ENCODE measurements at places on chromosomes 4 and X.
A peak's percentile ranks its signal among the peaks of the same experiment; 100 is the strongest.

DNA sequence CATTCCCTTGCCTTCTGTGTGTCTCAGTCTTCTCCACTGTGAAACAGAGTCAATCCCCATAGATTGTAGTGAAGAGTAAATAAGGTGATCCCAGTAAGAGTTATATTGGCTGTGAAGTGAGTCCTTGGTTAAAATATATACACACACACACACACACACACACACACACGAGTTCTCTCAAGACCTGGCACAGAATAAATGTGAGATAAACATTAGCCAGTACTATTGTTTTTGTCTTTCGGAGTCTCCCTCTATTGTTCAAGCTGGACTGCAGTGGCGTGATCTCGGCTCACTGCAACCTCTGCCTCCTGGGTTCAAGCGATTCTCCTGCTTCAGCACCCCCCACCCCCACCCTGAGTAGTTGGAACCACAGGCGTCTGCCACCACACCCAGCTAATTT lies 44.8 kb upstream of the FAM156A start:
- DNase-seq, result no peak

- DNase-seq, result no peak
Observed at GRCh38 chrX:68411729-68412128, 21.6 kb downstream of the OPHN1 start.

DNA sequence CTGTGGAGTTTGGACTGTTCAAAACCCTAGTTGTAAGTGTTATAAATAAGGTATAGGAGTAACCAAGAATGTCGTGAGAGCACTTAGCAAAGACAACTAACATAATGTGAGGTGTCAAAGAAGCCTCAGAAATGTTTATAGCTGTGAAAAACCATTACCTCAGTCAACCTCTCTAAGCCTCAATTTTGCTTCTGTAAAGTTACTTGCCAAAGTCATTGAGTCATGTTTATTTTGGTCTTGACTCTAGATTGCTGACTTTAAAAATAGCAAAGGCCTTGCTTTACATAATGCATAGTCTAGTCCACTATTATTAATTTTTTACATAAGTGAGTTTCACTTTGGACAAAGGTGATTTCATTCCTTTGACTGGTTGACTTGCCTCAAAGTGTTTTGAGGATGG lies 257.6 kb upstream of the CXXC4 start:
- no peak for DNase-seq

DNA sequence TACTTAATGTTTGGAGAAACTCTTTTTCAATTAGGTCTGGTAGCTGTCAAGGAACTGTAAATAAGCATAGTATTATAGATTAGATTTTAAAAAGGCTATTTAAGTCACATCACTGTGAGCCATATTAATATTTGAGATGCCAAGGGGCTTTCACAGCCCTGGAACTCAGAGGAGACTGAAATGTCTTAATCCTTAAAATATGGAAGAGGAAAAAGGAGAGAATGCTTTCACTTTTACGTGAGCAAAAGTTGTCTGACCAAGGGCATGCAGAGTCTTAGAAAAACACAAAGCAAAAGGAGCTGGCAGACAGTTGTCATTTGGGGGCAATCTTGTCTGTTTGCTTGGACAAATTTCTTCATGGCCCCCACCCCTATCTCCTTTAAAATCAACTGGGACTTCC lies 253.2 kb upstream of the IGFBP7 start:
- DNase-seq, result peak; percentile 57

GRCh38 chr4:2907706-2908293 lies 55.4 kb downstream of the NOP14 start:
- DNase-seq, result no peak

- no peak for DNase-seq
Observed at GRCh38 chr4:88728146-88728545, 30.5 kb upstream of the NAP1L5 start.

DNA sequence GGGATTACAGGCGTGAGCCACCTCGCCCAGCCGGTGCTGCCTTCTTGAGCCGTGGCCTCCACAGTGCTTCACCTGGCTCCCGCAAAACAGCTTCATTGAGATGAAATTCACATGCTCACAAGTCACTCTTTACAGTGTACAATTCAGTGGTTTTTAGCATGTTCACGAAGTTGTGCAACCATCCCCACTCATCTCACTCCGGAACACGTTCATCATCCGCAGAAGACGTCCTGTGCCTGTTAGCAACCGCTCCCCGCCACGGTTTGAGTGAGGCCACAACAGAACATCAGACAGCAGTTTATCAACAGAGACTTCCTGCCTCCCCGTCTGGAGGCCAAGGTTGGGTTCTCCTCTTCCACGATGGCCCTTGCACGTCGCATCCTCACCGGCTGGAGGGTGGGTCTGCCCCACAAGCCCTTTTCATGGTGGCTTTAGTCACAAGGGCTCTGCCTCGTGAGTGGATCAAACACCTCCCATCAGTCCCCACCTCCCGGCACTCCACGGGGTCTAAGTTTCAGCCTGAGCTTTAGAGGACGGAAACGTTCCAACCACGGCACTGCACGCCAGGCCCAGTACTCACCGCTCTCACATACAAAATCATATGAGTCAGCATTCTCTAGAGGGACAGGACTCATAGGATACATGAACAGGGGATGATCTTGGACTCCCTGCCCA lies 29.6 kb upstream of the SPON2 start:
- peak; percentile 69 for DNase-seq

- DNase-seq, result peak; percentile 12
Observed at GRCh38 chrX:12950851-12951594, 23.9 kb upstream of the TMSB4X start.

GRCh38 chr4:10384974-10385373 lies 72.3 kb downstream of the ZNF518B start:
- no peak for DNase-seq

DNA sequence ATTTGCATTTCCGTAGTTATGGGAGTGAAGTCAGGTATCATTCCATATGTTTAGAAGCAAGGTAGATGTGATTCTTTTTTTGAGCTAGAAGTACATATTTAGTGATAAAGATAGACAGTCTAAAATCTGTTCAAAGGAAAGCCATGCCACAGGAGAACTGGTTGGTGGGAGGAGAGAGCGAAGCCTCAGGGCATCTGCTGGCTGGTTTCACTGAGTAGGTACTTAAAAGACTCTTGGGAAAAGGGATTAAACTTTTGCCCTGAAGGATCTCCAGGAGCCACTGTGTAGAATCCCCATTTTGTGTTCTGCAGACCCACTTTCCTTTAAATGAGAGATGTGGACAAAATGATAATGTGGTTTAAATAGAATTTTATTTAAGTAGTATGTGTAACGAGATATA lies 89.6 kb downstream of the SHROOM2 start:
- no peak for DNase-seq

- no peak for DNase-seq
Observed at GRCh38 chrX:2673611-2674010, 17.5 kb upstream of the CD99 start.

DNA sequence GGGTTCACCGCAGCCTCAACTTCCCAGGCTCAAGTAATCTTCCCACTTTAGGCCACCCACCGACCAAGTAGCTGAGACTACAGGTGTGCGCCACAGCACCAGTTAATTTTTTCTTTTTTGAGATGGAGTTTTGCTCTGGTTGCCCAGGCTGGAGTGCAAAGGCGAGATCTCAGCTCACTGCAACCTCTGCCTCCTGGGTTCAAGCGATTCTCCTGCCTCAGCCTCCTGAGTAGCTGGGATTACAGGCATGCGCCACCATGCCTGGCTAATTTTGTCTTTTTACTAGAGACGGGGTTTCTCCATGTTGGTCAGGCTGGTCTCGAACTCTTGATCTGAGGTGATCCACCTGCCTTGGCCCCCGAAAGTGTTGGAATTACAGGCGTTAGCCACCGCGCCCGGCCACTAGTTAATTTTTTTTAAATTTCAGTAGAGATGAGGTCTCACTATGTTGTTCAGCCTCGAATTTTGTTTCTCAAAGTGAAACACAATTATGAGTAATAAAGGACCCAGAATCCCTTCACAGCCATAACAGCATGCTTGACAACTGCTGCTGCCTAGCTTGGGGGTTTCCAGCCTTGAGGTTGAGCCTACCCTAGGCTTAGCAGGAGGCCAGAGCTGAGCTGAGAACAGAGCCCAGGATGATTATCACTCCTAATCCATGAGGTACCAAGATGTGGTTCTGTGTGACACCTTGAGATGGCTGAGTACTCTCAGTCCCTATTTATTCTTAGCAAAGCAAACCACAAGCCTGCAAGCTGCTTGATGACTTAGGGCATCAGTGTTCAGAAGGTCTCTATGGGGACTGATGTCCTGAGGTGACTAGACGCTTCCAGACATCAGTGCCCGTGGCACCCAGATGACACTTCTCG lies 41.6 kb upstream of the NKRF start:
- DNase-seq, result no peak

DNA sequence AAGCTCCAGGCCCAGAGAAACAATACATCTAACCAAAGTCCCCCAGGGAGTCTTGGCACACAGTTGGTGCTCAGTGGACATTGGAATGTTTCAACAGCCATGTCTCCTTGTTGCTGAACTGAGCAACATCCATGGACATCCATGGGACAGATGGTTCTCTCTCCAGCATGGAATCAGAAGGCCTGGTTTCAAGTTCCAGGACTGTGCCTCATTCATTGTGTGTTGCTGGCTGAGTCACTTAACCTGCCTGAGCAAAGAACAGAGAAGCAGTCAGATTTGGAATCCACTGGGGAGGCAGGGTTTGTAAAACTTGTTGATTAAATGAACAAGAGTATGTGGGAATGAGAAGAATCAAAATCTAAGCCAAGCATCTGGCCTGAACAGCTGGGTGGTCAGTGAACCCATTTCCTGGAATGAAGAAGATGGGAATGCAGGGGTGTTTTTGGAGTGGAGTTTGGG lies 147.9 kb downstream of the CHIC2 start:
- DNase-seq, result peak; percentile 64

DNA sequence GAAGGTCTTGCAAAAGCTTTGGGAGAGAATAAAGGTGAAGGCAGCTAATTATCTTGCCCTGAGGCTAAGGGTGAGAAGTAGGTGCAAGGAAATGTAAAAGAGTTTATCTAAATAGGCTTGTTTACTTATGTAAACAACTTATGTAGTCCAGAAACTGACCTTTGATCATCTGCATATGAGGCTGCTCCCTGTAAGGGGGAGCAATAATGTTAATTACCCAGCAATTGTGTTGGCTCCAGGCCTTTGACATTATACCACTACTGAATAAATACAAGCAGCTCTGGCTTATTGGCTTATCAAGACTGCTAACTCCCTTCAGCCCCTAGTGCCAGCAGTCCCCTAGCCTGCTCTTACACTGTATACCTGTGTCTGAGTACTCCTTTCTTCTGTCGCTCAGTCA lies 303.7 kb upstream of the GNPDA2 start:
- no peak for DNase-seq

- DNase-seq, result peak; percentile 59
Observed at GRCh38 chr4:20773144-20773997, 73.1 kb downstream of the PACRGL start.

DNA sequence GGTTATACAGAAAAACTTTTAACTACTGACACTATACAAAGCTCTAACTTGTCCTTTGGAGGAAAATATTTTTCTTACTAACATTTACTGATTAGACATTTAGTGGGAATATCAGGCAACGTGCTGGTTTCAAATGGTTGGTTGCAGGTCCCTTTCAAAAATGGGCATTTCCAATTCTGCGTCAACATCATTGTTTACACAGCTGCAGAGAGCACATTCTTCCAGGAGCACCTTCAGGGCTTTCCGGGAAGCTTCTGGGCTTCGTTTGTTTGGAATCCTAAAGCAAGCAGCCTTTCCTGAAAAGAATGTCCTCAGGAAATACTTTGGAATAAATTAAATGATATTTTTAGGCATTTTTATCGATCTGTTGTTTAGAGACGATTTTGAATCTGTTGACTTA lies 289.7 kb downstream of the TRIML1 start:
- peak; percentile 39 for DNase-seq
